Coronary artery (tissue), 2 donors: ENCODE measurements at places on chromosomes 2 and 18.
A peak's percentile ranks its signal among the peaks of the same experiment; 100 is the strongest.

- no peak for DNase-seq
Observed at GRCh38 chr2:159362816-159363251, 76.3 kb upstream of the WDSUB1 start.

DNA sequence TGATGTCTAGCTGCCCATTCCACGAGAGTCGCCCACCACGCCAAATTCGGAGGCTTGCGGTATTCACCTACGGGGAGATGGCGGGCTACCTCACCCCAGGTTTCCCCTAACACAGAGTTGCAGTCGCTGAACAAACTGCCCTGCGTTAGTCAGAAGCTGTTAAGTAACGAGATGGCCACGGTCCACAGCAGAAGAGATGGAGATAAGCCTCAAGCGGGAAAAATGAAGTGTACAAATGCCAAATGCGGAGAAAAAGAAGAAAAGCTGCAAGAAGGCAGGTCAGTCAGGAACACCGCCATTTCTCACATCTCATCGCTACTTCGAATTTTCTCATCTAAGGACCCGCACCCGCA lies 425 bp downstream of the ASB3 start:
- DNase-seq, result peak; percentile 73

- DNase-seq, result no peak
Observed at GRCh38 chr18:43442571-43442970, 165.3 kb upstream of the SYT4 start.

- no peak for DNase-seq
Observed at GRCh38 chr2:29014331-29014730, 33.2 kb downstream of the TOGARAM2 start.

- no peak for DNase-seq
Observed at GRCh38 chr2:105617631-105618350, 126.9 kb upstream of the NCK2 start.
